ENCODE measurements at places on chromosomes 16 and 17.

- no peak for DNase-seq
Observed at GRCh38 chr17:16354585-16354984, 1.3 kb upstream of the CENPV start.

- no peak for DNase-seq
Observed at GRCh38 chr17:37130984-37131446, 182.3 kb downstream of the AATF start.

DNA sequence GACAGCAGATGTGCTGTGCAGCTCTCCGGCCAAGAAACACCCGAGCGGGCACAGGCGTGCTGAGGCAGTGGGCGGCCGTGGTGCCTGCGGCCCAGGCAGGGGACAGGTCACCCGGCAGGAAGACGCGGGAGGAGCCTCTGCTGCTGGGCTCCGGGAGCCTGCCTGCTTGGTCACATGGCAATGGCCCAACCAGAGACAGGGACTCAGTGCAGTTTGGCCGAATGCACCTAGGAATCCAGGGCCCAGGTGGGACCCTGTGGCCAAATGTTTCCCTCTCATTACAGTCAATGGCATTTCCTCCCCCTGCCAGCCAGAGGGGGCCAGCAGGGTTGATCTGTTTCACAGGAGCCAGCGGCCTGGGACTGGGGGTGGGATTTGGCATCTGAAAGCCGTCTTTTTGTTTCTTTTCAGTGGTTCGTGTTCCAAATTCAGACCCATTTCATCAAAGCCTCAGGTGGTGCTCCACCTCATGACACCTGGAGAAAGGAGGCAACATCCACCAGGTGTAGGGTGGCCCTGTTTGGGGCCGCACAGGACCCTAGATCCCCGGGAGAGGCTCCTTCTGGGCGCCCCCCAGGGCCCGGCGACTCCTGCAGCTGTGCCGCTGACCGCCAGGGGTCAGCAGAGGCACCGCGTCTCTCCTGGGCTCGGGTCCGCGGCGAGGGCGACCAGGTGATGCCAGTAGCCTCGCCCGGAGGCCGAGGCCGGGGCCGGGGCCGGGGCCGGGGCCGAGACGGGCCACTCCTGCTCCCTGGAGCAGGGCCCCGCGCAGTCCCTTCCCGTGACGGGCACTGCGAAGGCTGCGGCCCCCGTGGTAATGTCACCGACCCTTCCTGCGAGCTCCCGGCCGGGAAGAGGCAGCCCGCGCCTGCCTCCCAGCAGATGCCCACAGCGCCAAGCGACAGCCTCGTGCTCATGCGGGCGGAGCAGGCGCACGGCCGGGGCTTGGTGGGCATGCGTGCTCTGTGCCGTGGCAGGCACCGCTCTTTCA is 118.5 kb downstream of the C16orf78 start:
- peak; percentile 83 for DNase-seq

DNA sequence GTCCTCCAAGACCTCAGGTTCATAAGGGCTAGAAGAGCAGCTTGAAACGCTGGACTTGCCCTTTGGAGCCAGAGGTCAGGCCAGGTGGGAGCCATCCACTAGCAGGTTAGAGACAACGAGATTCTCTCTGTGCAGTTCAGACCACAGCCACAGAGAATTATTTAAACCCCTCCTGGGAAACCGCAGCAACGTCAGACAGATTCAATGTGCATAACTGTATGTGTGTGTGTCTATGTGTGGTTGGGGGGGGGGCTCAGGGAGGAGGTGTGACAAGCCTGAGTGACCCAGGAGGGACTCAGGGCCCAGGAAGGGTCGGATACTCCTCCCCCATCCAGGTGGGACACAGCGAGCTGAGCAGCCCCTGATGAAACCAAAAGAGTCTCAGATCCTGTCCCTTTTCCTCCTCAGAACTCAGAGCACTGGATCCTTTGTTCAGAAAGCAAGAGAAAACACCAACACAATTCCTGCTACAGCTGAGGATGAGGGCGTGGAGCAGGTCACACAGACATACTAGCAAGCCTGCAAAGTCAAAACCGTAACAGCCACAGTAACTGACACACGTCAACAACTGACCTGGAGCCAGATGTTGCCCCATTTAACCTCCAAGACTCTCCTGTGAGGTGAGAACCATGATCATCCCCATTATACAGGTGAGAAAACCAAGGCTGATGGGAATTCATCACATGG is 66.8 kb downstream of the XYLT1 start:
- no peak for DNase-seq

- no peak for DNase-seq
Observed at GRCh38 chr16:52799149-52799548, 252.2 kb upstream of the TOX3 start.

GRCh38 chr16:48961546-48961945 is 320.1 kb downstream of the CBLN1 start:
- DNase-seq: no peak

GRCh38 chr17:76247304-76247703 is 7.0 kb upstream of the RNF157 start:
- no peak for DNase-seq

- no peak for DNase-seq
Observed at GRCh38 chr17:7893187-7893880, 4.7 kb downstream of the CHD3 start.

DNA sequence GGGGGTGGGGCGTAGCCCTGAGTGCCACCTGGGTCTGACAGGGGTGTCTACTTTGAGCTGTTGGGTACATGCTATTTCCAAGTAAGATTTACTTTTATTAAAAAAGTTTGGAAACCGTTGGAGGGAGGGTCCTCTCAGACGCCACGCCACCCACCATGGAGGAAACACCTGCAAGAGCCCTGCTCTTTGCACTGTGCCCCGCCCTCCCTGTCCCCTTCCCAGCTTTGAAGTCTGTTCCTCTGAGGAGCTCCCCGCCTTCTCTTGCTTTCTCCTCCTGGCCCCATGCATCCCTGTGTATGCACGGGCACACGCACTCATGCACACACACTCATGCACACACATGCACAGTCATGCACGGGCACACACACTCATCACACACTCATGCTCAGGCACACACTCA is 15.5 kb downstream of the ADGRG1 start:
- DNase-seq: no peak

DNA sequence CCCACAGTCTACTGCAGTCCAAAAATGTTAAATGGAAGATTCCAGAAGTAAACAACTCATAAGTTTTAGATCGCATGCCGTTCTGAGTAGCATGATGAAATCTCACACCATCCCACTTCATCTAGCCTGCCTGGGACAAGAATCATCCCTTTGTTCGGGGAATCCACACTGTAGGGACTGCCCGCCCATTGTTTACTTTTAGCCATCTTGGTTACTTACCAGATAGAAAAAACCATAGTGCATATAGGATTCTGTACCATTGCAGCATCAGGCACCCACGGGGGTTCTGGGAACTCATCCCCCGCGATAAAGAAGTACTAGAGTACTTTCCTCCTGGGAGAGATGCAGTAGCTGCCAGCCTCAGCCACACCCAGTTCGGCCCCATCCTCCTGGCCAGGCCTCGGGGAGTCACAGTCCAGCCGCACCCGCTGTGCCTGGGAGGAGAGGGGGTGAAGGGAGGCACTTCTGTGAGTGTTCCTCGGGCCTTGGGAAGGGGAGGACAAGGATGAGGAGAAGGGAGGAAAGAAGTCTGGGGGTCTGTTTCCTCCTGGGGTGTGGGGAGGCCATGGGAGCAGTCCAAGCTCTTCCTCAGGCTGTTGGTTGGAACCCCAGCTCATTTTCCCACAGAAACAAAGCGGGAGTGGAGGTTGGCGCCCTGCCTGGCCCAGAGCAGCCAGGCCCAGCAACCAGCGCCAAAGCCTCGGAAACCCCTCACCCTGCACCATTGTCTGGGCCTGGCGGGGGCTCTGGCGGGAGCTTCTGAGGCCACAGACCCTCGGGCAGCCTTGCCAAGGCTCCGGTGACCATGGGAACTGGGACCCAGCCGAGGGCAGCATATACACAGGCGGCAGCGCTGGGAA is 8.9 kb downstream of the TRIM47 start:
- no peak for DNase-seq

- no peak for DNase-seq
Observed at GRCh38 chr17:55210292-55210691, 54.5 kb upstream of the HLF start.

- no peak for DNase-seq
Observed at GRCh38 chr16:4743226-4743878, 9.0 kb downstream of the DNAAF8 start.

- DNase-seq: no peak
Observed at GRCh38 chr16:26058326-26058725, 366.6 kb downstream of the HS3ST4 start.

DNA sequence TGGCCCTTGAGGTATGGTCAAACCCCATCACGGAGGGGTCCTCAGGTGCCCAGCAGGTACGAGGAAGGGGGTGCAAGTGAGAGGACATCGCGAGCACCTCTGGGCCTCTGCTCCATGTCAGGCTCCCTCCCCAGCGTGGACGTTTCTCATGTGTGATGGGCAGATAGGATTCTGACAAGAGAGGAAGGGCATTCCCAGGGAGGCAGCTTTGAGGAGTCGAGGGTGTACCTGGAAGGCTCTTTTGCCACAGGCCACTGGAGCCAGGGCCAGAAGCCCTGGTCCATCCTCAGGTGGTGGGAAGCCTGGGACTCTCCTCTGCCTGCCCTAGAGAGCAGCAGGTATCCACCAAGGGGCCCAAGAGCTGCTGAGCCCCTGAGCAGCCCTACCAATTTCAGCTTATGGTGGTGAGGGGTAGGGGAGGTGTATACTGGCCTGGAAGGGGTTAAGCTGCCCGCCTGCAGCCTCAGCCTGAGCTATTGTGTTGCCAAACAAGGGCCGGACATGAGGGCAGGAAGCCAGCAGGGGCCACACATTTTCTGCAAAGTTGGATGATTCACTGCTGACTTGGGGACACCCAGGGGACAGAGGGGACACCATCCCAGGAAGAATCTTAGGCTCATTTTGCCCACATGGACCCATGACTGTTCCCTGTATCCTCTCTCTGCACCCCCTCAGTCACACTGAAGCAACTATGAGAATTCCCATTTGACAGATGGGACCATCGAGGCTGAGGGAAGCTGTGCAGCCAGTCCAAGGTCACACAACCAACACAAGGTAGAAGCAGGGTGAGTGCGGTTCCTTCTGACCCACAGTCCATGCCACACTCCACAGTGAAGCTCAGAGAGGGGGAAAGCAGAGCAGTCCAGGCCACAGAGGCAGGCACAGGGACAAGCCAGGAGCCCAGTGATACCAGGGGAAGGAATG is 1.7 kb downstream of the CDH5 start:
- DNase-seq: no peak

DNA sequence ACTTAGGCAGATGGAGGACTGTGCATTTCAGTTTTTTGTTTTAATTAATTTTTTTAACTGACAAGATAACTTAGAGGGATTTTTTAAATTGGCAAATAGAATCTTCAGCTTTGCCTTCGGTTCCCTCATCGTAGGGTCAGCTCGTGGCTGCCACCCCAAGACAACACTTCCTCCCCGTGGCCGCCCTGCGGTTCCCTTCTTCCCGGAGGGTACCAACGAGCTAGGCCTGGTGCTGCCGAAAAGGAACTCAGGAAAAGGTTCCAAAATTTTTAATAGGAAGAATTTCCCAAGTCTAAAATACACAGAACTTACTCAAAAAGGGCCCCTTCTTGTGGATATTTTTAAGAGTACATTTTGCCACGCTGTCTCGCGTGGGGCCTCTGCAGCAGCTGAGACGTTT is 210.4 kb upstream of the CHMP6 start:
- DNase-seq: no peak

GRCh38 chr16:397135-397661 is at the start of gene NME4:
TSS of gene NME4 (plus strand) at chr16:397199. CDS start at chr16:397223, 24 bp downstream.
- DNase-seq: no peak

DNA sequence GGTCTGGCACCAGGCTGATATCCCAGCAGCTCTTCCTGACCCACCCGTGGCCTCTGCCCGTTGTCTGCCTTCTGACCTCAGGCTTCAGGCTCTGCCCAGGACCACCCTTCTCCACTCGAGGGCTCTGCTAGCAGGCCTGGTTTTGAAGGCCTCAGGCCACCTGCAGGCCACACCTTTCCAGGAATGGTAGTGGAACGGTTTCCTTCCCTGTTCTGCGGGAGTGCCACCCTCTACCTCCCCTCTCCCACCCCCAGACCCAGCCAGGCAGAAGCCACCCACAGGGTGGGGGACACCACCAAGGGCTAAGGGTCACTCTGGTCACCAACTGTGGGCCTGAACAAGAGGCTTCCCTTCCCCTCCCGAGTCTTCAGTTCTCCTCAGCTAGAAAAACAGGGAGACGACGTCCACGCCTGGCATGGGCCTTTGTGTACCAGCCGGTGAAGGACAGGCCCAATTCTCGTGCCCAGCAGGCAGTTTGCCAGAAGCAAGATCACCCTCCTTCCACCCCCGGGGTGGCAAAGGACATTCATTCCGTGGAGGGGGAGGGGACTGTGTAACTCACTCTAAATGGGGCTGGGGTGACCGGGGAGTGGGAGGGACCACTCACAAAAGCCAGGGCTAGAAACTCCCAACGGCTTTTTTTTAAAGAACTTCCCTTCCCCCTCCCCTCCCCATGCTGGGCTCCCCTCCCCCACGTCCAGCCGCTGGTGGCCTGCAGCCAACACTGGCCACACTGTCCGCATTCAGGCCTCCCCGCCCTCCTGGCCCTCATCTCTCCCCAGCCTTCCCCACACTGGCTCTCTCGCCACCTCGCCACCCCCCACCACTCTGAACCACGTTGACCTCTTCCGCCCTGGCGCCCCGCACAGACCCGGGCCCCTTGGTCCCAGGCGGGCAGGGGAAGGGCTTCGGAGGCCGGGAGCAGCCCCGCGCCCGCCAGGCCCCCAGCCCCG is 7.7 kb downstream of the CBX4 start:
- no peak for DNase-seq

GRCh38 chr16:83586461-83587200 is 221.1 kb upstream of the HSBP1 start:
- no peak for DNase-seq

GRCh38 chr17:77458202-77459017 is 317.6 kb downstream of the SEC14L1 start:
- DNase-seq: no peak

DNA sequence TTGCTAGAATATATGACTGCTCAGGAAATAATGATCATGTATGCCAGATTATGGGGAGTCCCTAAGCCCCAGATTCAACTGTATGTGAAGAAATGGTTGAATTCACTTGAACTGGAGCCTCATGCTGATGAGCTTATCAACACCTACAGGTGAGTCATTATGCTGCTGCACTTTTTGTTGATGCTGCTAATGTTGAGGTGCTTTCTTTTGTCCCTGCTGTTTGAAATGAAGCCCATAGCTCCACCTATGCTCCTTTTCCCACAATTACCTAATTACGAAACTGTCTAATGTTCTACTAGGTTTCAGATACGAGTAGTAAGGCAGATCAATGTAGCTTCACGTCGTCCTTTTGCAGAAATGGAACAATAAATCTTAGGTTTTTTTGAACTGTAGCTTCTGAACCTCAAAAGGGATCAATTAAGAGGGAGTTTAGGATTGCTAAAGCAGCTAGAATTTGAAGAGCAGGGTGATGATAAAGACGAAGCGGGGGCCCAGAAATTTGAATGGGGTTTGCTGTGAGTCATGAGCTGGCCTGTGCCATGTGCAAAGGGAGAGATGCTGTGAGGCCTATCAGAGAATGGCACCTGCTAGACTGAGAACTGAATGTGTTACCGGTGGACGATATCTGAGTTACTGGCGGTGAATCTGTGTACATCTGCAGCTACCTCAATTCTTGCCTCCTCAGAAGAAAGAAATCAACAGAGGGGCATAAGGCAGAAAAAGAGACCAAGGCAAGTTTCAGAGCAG is 6.1 kb upstream of the UQCRC2 start:
- DNase-seq: no peak

- no peak for DNase-seq
Observed at GRCh38 chr17:73552300-73553048, 91.8 kb downstream of the SDK2 start.
